NCI-H1417 treated with DMSO at 0.1 percent for 48 hours (cell line): ENCODE measurements at places on chromosomes 3 and 15.

DNA sequence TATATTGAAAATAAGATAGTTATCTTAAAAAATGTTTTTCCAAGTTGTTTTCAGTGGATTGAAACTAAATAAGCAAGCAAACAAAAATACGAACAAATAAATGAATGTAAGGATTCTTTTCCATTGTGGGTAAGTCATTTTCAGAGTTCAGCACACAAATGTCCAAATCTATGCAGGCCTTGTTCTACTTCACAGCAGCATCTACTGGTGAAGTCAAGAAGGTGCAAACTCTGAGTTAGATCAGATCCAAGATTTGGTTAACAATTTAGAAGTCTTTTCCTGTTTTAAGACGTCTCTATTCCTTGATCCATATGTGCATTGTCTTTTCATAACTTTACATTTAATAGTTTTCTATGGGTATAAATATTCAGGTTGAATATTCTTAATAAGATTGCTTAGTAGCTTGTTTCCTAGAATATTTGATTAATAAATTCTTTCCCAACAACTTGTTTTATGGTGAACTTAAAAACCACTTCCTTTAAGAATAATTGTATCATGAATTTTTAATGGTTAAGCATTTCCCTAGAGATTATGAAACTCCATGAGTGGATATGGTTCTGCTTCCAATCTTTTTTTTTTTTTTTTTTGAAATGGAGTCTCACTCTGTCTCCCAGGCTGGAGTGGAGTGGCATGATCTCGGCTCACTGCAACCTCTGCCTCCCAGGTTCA, 10.5 kb downstream of the PTX3 start:
- DNase-seq = no peak

GRCh38 chr3:122989856-122990575, 37.5 kb downstream of the SEMA5B start:
- DNase-seq = no peak

- DNase-seq = no peak
Measured at GRCh38 chr15:80605591-80606150, 89.4 kb upstream of the ABHD17C start.

DNA sequence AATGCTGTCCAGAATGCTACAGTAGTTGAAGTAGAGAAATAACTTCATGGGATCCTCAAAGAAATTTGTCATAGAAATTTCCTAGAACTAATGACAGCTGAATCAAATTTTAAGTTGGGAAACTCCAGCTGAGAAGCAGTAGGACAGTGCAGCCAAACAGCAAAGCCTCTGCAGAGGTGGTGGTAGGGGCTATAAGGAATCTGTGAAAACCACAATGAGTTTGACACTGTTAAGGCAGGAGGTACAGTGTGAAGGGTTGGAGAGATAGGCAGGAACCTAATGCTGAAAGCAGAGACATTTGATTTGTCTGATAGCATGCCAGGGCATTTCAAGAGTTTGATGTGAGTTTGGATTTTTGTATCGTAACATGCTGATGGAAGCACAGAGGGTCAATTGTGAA, 22.0 kb downstream of the ASTE1 start:
- no peak for DNase-seq

DNA sequence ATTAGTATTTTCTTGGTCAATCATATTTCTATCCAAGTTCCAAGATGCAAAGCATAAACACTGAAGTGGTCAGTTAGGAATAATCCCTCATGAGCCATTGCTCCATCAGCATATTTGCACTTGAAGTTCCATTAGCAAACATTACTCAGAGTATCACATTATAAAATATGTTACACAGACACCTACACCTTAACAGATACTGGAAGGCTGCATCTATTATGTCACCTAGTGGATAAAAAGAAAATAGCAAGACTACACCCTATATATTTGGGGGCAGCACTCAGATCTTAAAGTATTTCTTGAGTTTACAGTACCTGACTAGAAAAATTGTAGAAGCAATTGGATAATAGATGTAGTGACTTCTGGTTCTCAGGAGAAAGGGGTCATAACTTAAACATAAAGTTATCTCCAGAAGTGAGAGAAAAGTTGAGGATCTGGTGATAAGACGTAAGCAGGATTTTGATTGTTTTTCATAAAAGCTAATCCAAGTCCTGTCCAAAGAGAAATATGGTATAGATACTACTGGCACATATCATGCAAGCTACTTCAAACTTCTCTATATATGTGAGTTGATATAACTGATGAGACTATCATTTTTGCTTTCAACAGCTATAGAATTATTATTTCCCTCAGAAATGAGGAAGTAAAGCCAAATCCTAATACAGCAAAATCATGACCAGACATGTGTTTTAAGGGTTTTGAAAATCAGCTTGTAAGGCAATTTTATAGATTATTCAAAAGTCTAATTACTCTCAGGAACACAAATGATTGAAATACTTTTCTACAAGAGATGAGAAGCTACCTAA, 422.2 kb downstream of the GBE1 start:
- no peak for DNase-seq

- DNase-seq = no peak
Measured at GRCh38 chr15:48145923-48146322, 25.1 kb downstream of the SLC24A5 start.
